ENCODE measurements at places on chromosomes 16 and 17.
A peak's percentile ranks its signal among the peaks of the same experiment; 100 is the strongest.

GRCh38 chr17:77002103-77003045 is 134.2 kb downstream of the MGAT5B start:
- peak; percentile 94 for DNase-seq

GRCh38 chr17:65173976-65174683 is 37.0 kb downstream of the RGS9 start:
- no peak for DNase-seq

DNA sequence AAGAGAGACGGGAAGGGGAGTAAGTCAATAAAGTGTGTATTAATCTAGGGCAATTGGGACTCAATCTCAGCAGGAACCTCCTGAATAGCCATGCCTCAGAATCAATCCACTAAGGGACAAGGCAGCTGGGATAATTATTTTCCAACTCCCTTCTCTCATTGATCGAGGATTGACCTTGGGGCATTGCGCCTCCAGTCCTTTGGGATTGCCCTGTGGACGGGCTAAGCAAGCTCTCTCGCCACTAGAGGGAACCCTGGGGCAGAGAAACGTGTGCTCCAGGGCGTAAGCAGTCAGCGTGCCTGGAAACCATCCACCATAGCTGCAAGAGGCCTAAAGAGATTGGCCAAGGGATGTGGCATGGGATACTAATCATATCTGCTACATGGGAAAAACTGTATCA is 53.9 kb upstream of the ERCC4 start:
- peak; percentile 60 for DNase-seq

- DNase-seq = no peak
Observed at GRCh38 chr16:59053911-59054310, 319.8 kb upstream of the GOT2 start.

Data from fibroblast of skin of right biceps (primary cell).